ENCODE measurements at places on chromosomes 5 and 9. TPM values are rescaled to one million over a fixed set of nuclear protein-coding genes. Genes with fewer than 3 reads are reported as not detected.
A peak's percentile ranks its signal among the peaks of the same experiment; 100 is the strongest.

FST gene
- 52.5 TPM for total RNA-seq

GRCh38 chr9:131552030-131552429 lies 6.7 kb downstream of the PRRT1B start:
- no peak for DNase-seq

AGXT2 gene
- total RNA-seq = under 0.01 TPM

- peak; percentile 6 for DNase-seq
Observed at GRCh38 chr5:6082685-6083084, 295.7 kb downstream of the MED10 start.

PCDHGA3 gene
- 3.2 TPM for total RNA-seq

PRDM9 gene
- total RNA-seq = not detected

DNA sequence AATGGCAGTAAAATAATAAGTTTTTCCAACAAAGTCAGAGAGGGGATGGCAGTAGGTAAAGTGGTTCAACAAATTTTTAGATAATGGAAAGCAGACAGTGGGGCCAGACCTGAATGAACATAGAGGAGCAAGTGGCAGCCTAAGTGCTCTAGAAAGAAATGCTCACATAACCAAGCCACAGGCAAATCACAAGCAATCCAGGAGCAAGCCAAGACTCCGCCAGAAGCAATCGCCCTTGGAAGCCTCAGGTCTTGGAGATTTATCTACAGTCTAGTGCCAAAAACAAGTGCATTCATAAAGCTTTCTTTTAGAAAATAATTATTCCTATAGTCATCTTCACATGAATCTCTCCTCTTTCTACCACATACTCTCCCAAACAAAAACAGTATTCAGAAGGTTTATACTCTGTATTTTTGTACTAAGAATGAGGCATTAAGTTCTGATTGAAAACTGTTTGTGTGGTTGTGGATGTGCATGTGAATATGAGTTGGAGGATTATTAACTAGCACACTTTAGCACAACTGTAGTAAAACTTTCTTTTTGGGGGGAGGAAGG lies 375.5 kb downstream of the CDH9 start:
- no peak for DNase-seq

GRCh38 chr9:130443456-130443801 lies 1.3 kb upstream of the ASS1 start:
- no peak for DNase-seq

GRCh38 chr9:22111176-22111953 lies 102.3 kb upstream of the CDKN2B start:
- no peak for DNase-seq

CDKN2B-AS1 gene
- 9.5 TPM for total RNA-seq

DNA sequence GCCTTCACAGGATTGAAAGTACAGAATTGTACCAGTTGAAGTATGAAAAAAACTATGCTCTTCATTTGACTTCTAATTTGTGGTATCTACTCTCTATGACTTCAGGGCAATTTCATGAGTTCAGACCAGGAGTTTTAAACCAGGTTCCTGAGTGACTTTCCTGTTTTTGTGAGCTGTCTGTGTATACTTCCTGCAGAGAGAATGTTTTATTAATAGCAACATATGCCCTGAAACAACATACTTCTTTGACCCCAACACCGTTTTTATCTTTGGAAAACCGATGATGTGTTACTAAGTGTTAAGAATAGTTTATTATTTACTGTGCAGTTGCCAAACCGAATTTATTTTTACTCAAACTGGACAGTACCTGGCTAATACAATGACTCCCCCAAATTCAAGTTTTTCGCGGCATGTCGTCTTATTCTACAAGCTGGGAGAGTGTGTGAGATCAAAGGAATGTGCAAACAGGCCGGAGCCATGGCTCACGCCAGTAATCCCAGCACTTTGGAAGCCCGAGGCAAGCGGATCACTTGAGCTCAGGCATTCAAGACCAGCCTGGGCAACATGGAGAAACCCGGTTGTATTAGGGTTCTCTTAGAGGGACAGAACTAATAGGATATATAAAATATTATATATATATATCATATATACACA lies 58.7 kb upstream of the ERBIN start:
- DNase-seq = peak; percentile 40

DOCK8 gene
- total RNA-seq = 0.32 TPM

GRCh38 chr9:129500863-129501770 lies 119.8 kb downstream of the C9orf50 start:
- no peak for DNase-seq

DNA sequence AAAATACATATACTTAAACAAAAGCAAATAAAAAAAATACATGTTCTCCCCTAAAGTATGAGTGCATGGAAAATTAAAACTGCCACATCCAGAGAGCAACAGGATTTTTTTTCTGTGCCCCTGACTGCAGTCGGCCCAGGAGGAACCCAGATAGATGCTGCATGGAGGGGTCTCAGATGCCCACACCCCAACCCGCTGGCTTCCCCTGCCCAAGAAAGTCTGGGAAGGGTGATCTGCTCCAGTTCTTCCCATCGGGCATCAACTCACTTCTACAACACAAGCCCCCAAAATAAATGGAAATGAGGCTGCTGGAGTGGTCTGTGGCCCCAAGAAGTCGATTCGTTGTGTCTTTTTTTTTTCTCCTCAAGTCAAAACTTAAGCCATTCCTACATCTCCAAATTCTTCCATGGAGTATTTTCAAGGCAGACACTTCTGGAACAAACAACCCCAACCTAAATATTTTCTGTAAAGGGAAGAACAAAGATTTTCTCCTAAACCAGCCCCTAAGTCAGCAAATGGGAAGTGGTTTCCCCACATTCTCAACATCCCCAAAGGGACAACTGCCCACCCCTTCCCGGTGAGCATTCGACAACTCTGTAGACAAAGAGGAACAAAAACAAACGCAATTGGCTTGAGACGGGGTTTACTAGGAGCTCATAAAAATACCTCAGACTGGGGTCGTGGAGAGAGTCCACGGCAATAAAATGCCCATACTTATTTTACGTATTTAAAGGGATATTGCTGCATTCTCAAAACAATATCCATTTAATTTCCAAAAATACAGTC lies 46.7 kb downstream of the ROR2 start:
- DNase-seq = peak; percentile 91
